ENCODE measurements at places on chromosomes 3 and 15.
A peak's percentile ranks its signal among the peaks of the same experiment; 100 is the strongest.

DNA sequence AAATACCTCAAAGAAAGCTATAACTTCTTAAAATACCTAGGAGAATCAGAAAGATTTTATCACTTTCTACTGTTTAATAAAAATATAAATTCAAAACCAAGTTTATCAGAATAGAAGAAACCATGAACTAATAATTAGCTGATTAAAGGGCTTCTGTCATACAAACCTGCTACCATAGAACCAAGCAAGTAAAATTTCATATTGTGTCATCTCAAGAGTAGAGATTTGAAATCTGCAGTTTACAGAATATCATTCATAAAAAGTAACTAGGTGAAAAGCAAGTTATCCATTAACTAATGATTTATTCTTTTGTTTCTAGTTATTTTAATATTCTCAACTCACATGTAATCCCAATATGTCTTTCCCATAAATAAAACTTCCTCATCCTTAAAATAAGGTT, 36.8 kb upstream of the XXYLT1 start:
- no peak for DNase-seq
- H3K4me1 ChIP-seq, result no peaks in the 10 kb centered on the region
- peaks cover 21% of the 10 kb centered on the region for H3K36me3 ChIP-seq
- no peak overlapping the region for H3K4me3 ChIP-seq
- H3K27me3 ChIP-seq, result no peaks in the 10 kb centered on the region

DNA sequence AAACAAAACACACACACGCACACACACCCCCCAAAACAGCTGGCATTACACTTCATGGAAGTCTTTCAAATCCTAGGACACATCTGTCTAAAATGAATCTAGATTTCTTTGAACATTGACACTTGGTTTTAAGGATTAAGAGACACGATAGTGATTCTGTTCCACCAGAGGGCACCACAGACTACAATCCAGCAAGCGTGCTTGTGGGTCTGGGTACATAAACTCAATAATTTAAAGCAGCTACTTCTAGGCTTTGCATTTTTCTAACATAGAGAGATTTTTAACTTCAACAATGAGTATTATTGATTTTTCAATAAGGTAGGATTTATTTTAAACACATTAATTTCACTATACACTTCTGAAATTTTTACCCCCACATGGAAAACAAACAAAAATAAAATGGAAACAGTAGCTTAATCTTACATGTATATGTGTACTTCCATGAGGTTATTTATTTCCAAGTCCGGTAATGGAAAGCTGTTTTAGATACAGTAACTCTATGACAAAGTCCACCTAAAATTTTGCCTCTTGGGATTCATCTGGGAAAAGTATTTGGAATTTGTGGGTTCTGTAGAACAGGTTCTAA, 564.0 kb upstream of the TGFBR2 start:
- no peaks in the 10 kb centered on the region for H3K36me3 ChIP-seq
- no peak overlapping the region for H3K27ac ChIP-seq
- peaks cover 15% of the 10 kb centered on the region for H3K27me3 ChIP-seq
- peak; percentile 75 for DNase-seq
- H3K4me1 ChIP-seq, result no peaks in the 10 kb centered on the region

DNA sequence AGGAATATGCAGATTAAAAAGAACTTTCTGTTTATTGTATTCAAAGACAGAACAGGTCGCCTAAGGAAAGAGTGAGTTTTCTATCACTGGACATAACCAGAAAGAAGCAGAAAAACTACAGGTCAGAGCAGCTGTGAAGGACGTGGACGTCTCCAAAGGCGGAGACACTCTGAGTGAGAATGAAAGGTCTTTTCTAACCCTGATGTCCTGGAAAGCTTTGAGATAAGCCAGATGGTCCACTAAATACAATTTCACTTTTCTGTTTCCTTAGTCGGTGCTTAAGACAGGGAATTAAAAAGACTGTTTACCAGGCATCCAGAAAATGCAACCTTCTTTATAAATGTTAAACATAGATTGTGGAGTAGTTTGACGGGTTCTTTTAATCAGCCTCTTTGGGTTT, 360.4 kb downstream of the FGF12 start:
- H3K27me3 ChIP-seq, result no peaks in the 10 kb centered on the region
- no peak overlapping the region for H3K27ac ChIP-seq
- no peaks in the 10 kb centered on the region for H3K36me3 ChIP-seq
- H3K4me1 ChIP-seq, result no peaks in the 10 kb centered on the region
- H3K4me3 ChIP-seq, result no peak overlapping the region
- DNase-seq, result no peak

DNA sequence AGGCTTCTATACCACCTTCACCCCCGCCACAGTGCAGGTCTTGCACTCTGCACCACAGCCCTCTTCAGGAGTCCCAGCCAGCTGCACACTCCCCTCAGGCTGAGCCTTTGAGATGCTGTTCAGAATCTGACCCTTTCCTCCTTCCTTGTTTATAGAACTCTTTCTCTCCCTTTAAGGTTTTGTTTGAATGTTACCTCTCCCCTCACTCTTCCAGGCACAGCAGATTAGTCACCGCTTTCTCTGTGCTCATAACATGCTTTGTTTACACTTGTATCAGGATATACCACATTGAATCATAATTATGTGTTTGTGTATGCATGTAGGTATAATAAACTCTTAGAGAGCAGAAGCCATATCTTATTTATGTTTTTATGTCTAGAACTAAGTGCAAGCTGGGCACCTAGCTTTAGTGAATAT, 168.4 kb upstream of the BCL6 start:
- H3K27me3 ChIP-seq, result no peaks in the 10 kb centered on the region
- no peak overlapping the region for H3K4me3 ChIP-seq
- DNase-seq, result no peak
- H3K4me1 ChIP-seq, result peaks cover 71% of the 10 kb centered on the region
- H3K36me3 ChIP-seq, result peaks cover 11% of the 10 kb centered on the region

DNA sequence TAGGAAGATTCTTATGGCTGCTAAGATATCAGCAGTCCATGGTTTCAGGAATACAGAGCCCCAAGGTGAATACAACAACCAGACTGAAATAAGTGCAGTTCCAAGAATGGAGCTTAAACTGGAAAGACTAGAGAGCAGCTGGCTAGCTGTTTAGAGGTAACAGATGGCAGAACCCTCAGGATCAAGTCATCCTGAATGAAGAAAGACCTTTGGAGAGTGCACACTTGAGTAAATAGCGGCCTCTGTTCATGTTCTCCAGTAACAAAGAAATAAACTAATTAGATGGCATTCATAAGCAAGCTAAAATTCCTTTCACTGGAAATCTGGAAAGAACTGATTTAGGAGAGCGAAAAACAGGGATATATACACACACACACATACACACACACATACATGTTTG, 968.4 kb downstream of the FHIT start:
- DNase-seq, result no peak
- H3K27ac ChIP-seq, result no peak overlapping the region
- no peaks in the 10 kb centered on the region for H3K36me3 ChIP-seq
- no peak overlapping the region for H3K4me3 ChIP-seq
- no peaks in the 10 kb centered on the region for H3K4me1 ChIP-seq

DNA sequence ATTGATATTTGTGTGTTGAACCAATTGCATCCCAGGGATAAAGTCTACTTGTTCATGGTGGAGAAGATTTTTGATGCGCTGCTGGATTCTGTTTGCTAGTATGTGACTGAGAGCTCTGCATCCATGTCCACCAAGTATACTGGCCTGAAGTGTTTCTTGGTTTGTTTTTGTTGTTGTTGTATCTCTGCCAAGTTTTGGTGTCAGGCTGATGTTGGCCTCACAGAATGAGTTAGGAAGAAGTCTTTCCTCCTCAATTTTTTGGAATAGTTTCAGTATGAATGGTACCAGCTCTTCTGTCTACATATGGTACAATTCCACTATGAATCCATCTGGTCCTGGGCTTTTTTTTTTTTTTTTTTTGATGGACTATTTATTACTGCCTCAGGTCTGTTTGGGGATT, 50.9 kb upstream of the OSTN start:
- no peak for DNase-seq
- no peak overlapping the region for H3K27ac ChIP-seq
- no peaks in the 10 kb centered on the region for H3K4me1 ChIP-seq
- H3K36me3 ChIP-seq, result no peaks in the 10 kb centered on the region
- no peak overlapping the region for H3K4me3 ChIP-seq

- DNase-seq, result no peak
- H3K27me3 ChIP-seq, result no peaks in the 10 kb centered on the region
- no peak overlapping the region for H3K27ac ChIP-seq
- H3K36me3 ChIP-seq, result peaks cover 29% of the 10 kb centered on the region
- H3K4me1 ChIP-seq, result peaks cover 12% of the 10 kb centered on the region
- no peak overlapping the region for H3K4me3 ChIP-seq
Measured at GRCh38 chr15:40161693-40162391, 973 bp downstream of the BUB1B start.

- H3K36me3 ChIP-seq, result peaks cover 80% of the 10 kb centered on the region
- no peaks in the 10 kb centered on the region for H3K27me3 ChIP-seq
- peaks cover 24% of the 10 kb centered on the region for H3K4me1 ChIP-seq
Measured at GRCh38 chr3:167716920-167717319, 17.8 kb downstream of the PDCD10 start.

DNA sequence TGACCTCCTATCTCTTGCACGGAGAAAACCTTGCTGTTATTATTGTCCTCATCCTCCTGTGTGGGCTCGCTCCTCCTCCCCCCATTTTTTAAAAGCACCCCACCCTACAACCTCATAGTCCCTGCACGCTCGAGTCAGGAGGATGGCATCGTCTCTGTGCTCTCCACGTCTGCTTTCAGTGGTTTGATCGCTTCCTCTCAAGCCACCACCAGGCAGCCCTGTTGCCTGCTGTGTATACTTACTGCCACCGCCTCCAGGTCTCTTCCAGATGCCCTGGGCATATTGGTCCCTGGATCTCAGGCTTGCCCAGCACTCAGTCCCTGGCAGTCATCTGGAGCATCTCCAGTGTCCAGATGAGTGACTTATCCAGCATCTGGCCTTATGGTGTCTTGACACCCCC, 42.1 kb upstream of the GCNT3 start:
- no peak overlapping the region for H3K4me3 ChIP-seq
- H3K36me3 ChIP-seq, result no peaks in the 10 kb centered on the region
- DNase-seq, result no peak

DNA sequence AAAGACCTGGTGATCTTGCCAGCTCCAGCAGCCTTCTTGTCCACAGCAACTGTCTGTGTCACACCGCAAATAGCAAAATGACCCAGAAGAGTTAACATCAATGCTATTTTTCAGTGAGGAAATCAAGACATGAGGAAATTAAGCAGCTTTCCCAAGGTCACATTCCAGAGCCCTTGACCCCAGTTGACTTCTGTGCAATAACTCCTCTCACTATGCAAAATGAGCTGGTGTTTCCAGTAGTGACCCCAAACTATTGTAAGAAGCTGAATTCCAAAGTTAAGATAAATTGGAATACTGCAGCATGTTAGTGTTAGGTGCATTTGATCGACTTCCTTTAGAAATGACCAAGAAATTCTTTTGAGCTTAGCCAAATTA, 172.8 kb upstream of the SNTN start:
- no peaks in the 10 kb centered on the region for H3K27me3 ChIP-seq
- DNase-seq, result no peak
- H3K27ac ChIP-seq, result no peak overlapping the region
- H3K36me3 ChIP-seq, result no peaks in the 10 kb centered on the region
- no peaks in the 10 kb centered on the region for H3K4me1 ChIP-seq
- H3K4me3 ChIP-seq, result no peak overlapping the region

- DNase-seq, result no peak
- peaks cover 73% of the 10 kb centered on the region for H3K4me1 ChIP-seq
- H3K27me3 ChIP-seq, result no peaks in the 10 kb centered on the region
- H3K4me3 ChIP-seq, result no peak overlapping the region
Measured at GRCh38 chr3:141410408-141410807, 42.1 kb downstream of the ZBTB38 start.

DNA sequence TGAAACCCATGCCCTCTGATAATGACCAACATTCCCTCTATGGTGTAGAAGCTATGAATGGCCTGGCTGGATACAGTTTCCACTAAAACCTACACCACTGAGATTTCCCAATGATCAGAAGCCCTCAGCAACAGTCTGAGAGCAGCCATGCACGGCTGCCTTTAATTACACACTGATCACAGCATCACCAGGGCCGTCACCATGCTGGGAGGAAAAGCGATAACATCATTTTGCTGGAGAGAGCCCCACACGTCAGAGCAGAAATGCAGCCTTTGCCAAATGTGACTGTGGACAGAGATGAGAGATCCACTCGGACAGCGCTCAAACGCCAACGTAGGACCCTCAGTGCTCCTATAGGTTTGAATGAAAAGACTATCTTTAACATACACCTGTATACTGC, 135.0 kb downstream of the XXYLT1 start:
- H3K4me1 ChIP-seq, result no peaks in the 10 kb centered on the region
- no peak for DNase-seq
- H3K27ac ChIP-seq, result no peak overlapping the region
- no peak overlapping the region for H3K4me3 ChIP-seq
- no peaks in the 10 kb centered on the region for H3K27me3 ChIP-seq

GRCh38 chr15:65772930-65773329, 19.2 kb downstream of the DENND4A start:
- H3K4me3 ChIP-seq, result peak overlapping the region; percentile 11
- DNase-seq, result peak; percentile 52
- H3K4me1 ChIP-seq, result peaks cover 48% of the 10 kb centered on the region

DNA sequence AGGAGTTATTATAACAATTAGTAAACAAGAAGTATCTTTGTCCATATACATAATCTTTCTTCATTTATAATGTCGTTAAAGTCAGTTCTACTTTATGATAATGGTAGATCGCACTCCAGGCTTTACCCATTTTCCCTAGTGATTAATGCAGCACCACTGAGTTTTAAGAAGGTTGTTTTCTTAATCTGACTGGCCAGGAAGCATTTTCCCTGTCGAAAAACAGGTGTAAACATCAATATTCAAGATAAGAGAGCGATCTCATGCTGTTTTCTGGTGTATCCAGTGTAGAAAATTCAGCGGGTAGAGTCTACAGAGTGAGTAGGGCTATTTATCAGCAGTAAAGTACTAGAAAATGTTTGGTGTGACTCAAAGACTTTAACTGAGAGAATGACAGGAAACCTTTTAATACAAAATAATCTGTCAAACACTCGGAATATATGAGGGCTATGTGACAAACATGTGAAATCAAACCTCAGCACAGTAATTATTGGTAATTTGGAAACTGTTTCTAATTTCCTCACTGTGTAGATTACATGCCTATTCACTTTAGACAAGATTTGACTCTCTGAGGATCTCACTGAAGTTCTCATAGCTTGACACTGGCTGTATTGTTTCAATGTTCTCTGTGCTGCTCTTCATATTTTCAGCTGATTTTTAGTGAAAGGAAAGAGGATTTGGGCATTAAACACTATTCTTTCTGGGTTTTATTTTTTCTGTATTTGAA, 1013.2 kb downstream of the VGLL3 start:
- H3K4me3 ChIP-seq, result no peak overlapping the region
- H3K4me1 ChIP-seq, result no peaks in the 10 kb centered on the region
- no peaks in the 10 kb centered on the region for H3K36me3 ChIP-seq
- DNase-seq, result no peak

DNA sequence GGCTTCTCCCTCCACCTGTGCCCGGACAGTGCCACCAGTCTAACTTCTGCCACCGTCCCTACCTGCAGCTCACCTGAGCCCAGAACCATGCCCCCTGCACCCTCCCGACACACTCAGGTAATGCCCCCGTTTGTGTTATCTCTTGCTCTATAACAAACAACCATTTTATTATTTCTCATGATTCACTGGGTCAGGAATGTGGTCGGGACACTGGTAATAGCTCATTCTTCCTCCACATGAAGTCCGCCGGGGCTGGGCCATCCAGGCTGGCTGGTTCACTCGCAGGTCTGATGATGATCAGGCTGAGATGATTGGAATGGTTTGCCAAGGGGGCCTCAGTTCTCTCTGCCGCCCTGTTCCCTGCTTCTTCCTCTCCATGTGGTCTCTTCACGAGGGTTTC, 20.3 kb upstream of the NR2E3 start:
- H3K27ac ChIP-seq, result no peak overlapping the region
- H3K27me3 ChIP-seq, result peaks cover 2% of the 10 kb centered on the region
- H3K4me3 ChIP-seq, result no peak overlapping the region
- no peak for DNase-seq
- no peaks in the 10 kb centered on the region for H3K36me3 ChIP-seq
- no peaks in the 10 kb centered on the region for H3K4me1 ChIP-seq

Data from activated CD8-positive, alpha-beta T cell treated with anti-CD3 and anti-CD28 coated beads, Interleukin-2, amount 10 ng/mL, durations not matched to agents 7 days and 5 days (primary cell).